ENCODE measurements at places on chromosomes 5 and 9.

DNA sequence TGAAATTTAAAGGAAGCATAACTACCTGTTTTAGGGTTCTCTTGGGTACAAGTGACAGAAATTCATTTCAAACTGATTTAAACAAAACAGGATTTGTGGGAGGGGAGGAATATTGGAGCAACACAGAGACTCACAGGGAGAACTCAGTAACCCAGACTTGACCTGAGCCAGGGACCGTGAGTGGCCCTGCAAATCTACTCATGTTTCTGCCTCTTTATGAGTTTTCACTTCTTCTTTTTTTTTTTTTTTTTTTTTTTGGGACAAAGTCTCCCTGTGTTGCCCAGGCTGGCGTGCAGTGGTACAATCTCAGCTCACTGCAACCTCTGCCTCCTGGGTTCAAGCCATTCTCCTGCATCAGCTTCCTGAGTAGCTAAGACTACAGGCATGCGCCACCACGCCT lies 405.6 kb upstream of the ZNF608 start:
- no peak for DNase-seq

- DNase-seq: no peak
Measured at GRCh38 chr5:96481009-96481786, 48.1 kb upstream of the PCSK1 start.

DNA sequence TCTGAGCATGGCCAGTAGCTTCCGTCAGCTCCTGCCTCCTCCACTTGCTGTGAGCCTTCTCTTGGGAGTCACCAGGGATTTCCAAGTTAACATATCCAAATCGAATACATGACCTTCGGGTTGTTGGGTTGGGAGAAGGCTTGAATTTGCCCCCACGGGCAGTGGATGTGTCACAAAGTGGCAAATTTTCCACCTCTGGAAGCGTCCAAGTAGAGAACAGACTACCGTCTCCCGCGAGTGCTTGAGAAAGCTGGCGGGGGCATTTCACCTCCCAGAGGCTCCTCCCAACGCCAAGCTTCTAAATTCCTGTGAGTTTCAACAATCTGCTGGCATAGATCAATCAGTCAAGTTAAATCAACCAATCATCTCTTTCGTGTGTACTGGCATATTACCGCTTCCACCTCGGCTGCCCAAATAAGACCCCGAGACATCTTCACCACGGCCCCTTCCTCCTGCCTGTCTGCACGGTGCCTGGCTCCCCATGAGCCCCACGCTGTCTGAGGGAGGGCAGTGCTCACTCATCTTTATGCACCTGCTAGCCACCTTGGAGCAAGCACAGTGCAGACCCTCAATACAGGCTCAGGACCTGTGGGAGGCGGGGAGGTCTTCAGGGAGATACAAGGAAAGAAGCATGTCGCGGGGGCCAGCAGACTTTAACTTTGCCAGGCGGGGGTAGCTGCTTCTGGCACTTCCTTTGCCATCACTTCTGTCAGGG lies 79.1 kb downstream of the MRPL36 start:
- no peak for DNase-seq

DNA sequence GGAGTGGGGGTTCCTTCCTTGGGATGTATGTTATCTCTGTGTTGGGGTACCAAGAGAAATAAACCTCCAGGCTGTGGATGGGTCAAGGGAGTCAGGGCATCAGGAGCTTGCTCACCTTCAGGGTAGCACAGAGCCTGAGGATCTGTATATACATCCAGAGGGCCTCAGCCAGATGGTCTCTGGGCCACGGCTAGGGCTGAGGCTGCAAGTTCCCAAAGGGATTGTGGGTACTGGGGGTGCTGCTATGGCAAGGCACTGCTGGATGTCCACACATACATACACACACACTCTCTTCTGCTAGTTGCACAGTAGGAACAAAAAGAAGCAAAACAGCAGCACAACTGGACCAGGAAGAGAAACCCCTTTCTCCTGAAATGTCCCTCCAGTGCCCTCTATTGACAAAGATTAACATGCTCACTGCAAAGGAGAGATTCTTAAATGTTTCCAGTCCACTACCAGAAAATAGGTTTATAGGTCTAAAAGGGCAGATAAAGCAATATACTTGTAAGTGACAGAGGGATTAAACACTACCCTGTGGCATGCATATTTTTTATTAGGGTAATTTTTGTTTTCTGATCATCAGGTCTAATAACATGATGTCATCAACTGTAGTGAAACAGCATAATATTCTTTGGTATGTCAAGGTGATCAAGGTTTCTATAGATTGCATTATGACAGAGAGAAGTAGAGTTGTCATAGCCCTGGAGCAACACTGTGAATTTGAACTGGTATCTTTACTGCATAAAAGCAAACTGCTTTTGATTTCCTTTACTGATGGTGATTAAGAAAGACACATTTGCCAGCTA lies 56.3 kb upstream of the KCNN2 start:
- no peak for DNase-seq

GRCh38 chr9:124553738-124554137 lies 46.5 kb upstream of the NR5A1 start:
- no peak for DNase-seq

DNA sequence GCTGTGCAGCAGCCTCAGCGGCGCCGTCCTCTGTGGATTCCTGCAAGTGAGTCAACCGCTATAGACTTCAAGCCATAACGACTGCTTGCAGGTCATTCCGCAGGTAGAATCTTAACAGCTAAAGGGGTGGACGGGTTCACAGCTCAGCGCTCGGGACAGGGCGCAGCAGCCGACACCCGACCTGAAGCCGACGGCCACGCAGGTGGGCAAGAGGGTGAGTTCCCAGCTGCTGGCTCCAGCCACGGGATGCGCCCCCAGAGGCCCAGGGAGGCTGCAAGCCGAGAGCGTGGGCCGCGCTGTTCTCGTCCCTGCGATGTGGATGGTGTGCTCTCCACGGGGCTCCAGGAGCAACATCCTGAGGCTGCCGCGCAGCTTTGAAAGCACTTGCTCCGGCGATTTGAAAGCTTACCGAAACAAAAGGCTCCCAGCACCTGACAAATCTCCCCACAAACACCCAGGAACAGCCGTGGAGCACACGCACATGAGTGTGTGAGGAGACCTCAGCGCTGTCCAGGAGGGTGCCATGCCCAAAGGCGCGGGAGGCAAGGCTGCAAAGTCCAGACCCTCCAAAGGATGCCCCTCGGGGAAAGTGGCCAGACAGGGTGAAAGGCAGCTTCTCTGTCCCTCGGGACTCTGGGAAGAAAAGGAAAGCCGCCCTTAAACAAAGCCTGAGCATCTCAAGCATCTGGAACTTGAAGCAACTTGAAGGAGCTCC lies 48.7 kb downstream of the EXD3 start:
- no peak for DNase-seq

GRCh38 chr5:67249590-67249895 lies 52.9 kb upstream of the CD180 start:
- DNase-seq: no peak

GRCh38 chr9:130555968-130556367 lies 23.4 kb upstream of the FUBP3 start:
- DNase-seq: no peak

- no peak for DNase-seq
Measured at GRCh38 chr5:136090319-136090718, 42.3 kb upstream of the SMAD5 start.

DNA sequence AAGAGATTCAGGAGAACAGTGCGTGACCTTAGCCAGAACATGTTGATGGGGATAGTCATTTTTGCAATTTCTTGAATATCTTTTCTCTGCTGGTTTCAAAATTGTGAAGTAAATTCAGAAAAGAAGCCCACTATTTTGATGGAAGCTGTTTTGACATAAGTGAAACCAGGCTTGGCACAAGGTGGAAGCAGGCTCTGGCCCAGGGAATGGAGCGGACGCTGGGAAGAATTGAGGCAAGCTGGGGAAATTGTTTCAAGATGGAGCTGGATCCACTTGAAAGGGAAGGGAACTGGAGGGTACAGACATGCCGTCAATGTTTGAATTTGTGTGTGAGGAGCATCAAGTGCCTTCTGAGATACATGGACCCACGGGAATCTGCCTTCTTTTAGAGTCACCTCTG lies 207.2 kb downstream of the GOLPH3 start:
- no peak for DNase-seq

- no peak for DNase-seq
Measured at GRCh38 chr5:27316271-27316650, 277.9 kb upstream of the CDH9 start.

- DNase-seq: no peak
Measured at GRCh38 chr9:126221480-126221879, 105.1 kb upstream of the MVB12B start.

DNA sequence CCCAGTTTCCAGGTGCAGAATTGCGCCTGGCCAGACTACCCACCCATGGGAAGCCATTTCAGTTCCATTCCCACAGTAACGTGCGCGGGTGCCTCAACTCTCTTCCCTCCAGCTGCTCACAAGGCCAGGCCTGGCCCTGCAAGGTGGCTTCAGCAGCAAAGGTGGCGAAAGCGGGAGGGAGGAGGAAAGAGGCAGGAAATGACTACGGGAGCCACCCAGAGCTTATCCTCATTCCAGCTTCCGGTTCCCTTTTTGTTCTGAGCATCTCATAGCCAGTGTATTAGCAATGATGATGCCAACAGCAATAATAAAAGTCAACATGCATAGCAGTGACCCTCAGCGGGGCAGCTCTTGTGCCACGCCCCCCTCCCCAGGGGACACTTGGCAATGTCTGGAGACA lies 101.5 kb upstream of the BOD1 start:
- no peak for DNase-seq

GRCh38 chr5:81878333-81878732 lies 93.5 kb upstream of the ATG10 start:
- DNase-seq: no peak

DNA sequence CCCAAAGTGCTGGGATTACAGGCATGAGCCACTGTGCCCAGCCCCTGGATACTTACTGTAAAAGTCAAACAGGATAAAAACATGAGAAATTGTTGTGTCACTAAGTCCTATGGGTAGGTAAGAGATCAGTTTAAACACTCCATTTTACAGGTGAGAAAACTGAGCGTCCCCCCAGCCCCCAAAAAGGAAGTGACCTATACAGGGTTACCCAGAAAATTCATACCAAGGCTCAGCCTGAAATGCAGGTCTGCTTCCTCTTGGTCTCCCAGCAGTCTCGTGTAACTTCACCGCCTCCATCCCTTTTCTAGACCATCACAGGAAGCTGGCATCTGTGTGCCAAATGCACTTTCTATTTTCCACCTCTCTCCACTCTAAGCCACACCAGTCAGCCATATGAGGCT lies 57.2 kb downstream of the TMOD1 start:
- no peak for DNase-seq

- peak; percentile 44 for DNase-seq
Measured at GRCh38 chr5:154202379-154203260, 12.1 kb downstream of the GALNT10 start.

DNA sequence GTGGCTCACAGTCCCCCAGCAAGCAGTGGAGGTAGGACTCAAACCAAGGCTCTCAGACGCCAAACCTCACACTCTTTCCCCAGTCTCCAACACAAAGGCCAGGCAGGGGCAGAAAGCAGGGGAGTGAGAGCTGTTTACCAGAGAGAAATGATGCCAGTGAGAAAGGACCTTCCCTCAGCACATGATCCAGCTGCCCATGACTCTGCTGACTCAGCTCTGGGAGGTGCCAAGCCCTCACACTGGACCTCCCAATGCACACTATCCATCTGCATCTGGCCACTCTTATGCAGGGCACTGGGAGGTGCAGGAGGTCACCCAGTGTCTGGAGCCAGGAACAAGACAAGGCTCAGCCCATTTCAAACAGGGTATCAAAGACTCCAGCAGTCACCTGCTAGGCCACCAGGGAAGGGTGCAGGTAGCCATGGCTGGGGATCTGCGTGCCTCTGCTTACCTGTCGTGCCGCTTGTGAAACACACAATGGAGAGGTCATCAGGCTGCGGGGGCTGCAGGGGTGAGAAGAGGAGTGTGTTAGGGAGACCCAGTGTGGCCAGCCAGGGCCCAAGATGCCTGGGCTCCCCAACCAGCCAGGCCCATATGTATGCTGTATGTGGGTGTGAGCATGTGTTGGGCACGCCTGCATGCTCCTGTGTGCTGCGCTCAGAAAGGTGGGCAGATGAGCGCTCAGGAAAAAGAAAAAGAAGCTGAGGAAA lies 26.3 kb downstream of the ACSL6 start:
- DNase-seq: no peak

GRCh38 chr5:57711471-57711870 lies 228.9 kb upstream of the ACTBL2 start:
- DNase-seq: no peak

DNA sequence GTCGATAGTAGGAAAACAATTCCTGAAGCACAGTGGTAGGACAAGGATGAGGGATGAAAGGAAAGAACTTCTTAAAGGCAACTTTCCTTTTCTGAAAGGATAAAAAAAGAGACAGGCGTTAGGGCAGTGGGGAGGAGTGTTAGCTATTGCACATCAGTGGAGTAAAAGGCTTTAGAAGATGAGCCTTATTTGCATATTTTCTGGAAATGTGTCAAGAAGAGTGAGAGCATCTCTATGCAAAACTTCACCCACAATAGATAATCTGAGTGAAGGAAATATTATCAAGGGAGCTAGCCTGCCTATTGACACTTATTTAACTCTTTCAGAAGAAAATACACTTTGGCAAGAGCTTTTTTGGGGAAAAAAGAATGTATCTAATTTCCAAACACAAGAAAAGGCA lies 151.6 kb downstream of the MACIR start:
- no peak for DNase-seq

DNA sequence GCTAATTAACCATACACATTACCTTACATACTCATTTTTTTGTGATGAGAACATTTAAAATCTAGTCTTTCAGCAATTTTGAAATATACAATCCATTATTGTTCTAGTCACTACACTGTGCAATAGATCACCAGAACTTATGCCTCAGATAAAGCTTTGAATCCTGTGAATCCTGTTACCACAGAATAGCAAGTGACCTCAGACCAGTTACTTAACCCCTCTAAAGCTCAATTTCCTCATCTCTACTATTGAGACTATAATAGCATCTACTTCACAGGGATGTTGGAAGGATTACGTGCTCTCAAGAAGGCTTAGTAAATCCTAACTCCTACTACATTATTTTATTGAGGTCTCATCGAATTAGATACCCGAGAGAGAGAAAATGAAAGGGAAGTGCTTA lies 60.2 kb upstream of the PIP5K1B start:
- no peak for DNase-seq

- DNase-seq: peak; percentile 69
Measured at GRCh38 chr9:33225319-33226147, 14.4 kb upstream of the SPINK4 start.

GRCh38 chr5:72561148-72561972 lies 54.1 kb upstream of the ZNF366 start:
- DNase-seq: no peak

GRCh38 chr5:114719268-114719667 lies 357.4 kb downstream of the KCNN2 start:
- no peak for DNase-seq

DNA sequence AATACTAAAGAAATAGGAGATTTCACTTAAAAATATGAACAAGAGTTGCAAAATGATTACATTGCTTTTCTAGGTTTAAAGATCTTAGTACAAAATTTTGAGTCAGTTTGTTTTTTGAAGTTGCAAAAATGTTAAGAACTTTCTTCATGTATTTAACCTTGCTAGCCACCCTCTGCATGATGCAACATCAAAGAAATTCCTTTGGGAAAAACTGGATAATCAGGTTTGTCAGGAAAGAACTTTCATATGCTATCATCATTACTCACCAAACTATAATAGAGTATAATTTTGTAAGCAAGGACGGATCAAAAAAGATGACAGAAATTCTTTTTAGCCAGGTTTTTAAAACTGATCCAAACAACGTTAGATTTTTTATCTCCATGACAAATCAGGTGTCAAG lies 116.9 kb upstream of the MRPS30 start:
- no peak for DNase-seq

GRCh38 chr9:137054932-137055384 lies 1.1 kb upstream of the ENTPD2 start:
- DNase-seq: no peak

All from activated CD4-positive, alpha-beta T cell treated with anti-CD3 and anti-CD28 coated beads, Interleukin-2, amount 50 U/mL, for 1 hour (primary cell).